ENCODE measurements at places on chromosomes 2 and 18. TPM values are rescaled to one million over a fixed set of nuclear protein-coding genes. Genes with fewer than 3 reads are reported as not detected.

UCN gene
- total RNA-seq: 1.1 TPM

CROCC2 gene
- total RNA-seq: not detected

IL36A gene
- total RNA-seq: not detected

AGXT gene
- not detected for total RNA-seq

CRYGD gene
- total RNA-seq: not detected

PER2 gene
- 2.0 TPM for total RNA-seq

NDC80 gene
- total RNA-seq: 1.9 TPM

GAREM1 gene
- 9.0 TPM for total RNA-seq

ANKRD53 gene
- 0.94 TPM for total RNA-seq

KLHL30 gene
- 0.53 TPM for total RNA-seq

MROH2A gene
- total RNA-seq: not detected

SATB2 gene
- 11.6 TPM for total RNA-seq

GRCh38 chr2:40258135-40258457 lies 193.8 kb downstream of the SLC8A1 start:
- no peak for DNase-seq

DNA sequence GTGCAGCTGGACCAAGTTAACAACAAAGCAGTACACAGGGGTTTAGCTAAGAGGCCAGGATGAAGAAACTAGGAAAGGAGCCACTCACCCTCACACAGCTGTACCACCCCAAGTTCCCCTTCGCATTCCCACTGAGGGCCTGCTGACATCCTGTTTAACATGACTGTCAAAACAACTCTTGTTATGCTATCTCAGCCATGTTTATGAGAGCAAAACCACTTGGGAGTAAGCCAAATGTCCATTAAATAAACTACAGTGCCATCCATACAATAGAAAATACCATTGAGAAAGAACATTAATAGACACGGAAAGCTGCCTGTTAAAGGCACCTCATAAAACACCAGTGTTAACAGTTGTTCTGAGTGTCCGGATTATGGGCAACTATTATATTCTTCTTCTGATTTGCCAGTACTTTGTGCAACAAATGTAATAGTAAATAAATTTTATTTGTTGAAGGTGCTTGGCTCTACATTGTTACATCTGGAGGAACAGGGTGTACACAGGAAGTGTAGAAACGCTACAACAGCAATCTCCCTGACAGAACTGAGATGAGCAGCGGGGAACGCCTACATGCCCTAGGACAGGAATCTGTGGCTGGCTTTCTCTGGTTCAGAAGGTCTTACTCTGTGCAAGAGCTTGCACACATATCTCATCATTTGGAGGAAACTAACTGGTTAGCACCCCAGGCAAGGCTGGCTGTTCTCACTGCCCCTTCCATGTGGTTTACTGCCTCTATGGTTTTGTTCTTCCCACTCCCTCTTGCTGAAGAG lies 85.6 kb downstream of the EHD3 start:
- no peak for DNase-seq

DNA sequence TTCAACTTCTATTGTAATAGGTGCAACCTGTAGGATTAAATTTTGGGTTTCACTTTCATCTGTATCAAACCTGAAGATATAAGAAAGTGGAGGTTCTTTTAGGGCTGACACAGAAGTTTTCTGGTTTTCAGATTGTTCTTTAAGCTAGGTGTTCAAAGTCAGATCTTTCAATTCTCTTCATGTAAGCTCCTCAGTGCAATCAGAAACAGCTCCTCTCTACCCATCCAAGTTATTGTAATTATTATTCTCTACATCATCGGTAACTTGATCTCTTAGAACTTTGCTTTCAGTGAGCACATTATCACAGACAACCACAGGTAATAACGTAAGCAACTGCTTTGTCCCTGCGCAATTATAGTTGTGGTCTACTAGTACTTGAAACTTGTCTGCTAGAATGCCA lies 179.4 kb downstream of the MYCN start:
- DNase-seq: no peak

GRCh38 chr18:54828986-54829385 lies 709 bp downstream of the RAB27B start:
- no peak for DNase-seq

DNA sequence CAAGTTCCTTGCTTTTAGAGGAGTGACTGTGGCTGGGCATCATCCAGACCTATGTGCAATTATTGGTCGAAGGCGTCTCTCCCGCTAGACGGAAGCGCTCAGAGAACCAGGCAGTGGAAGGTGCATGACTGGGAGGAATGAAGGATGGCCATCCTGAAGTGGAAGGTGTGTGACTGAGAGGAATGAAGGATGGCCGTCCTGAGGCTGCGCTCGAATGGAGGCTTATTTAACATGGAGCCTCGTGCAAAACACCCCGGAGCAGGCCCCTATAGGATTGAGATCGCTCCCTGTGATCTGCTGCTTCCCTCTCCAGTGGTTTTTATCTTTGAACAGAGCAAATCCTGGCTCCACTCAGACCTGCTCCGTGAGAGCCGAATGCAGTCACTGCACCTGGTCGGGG lies 140.2 kb upstream of the ID2 start:
- no peak for DNase-seq

DNA sequence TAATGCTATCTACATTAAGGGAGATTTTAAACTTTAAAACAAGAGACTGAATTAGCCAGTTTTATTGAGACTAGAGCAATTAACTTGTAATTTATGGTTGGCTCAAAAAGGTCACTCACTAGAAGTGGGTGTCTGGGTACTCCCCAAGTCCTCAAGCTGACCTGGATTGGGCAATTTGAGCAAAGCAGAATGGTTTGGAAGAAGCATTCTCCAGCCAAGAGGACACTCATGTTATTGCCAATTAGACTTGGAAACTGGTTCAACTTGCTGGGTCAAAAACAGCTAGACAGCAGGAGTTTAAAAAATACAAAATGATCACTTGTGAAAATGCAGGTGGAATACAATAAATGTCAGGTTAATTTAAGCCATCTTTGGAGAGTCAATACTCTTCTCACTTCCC lies 29.5 kb upstream of the MYO1B start:
- DNase-seq: no peak

- DNase-seq: no peak
These were observed 706 bp downstream of the LAMA1 start for GRCh38 chr18:7116792-7117389.

DNA sequence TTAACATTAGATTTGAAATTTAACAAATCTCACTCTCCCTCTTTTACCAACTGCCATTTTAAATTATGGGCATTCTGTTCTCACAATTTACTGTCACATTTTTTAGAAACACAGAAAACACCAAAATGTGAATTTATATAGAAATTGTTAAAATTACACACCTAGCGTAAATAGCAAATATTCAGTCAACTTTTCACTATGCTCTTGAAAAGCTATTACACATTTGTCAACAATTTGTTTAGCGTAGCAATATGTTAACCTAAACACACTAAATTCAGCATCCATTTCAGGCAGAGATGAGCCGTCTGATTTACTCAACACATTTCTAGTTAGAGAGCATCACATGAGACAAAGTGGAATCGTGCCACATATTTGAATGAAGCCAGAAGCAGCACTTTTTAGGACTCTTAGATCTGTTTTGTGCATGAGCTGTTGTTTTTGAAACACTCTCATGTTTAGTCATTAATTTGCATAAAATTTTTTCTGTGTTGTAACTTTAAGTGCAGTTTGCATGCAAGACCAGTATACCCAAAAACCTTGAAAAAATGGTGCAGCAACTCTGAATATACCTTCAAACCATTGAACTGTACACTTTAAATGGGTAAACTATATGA lies 8.2 kb downstream of the TTC32 start:
- no peak for DNase-seq

- no peak for DNase-seq
These were observed 1129.1 kb upstream of the ZEB2 start for GRCh38 chr2:145649061-145649460.

DNA sequence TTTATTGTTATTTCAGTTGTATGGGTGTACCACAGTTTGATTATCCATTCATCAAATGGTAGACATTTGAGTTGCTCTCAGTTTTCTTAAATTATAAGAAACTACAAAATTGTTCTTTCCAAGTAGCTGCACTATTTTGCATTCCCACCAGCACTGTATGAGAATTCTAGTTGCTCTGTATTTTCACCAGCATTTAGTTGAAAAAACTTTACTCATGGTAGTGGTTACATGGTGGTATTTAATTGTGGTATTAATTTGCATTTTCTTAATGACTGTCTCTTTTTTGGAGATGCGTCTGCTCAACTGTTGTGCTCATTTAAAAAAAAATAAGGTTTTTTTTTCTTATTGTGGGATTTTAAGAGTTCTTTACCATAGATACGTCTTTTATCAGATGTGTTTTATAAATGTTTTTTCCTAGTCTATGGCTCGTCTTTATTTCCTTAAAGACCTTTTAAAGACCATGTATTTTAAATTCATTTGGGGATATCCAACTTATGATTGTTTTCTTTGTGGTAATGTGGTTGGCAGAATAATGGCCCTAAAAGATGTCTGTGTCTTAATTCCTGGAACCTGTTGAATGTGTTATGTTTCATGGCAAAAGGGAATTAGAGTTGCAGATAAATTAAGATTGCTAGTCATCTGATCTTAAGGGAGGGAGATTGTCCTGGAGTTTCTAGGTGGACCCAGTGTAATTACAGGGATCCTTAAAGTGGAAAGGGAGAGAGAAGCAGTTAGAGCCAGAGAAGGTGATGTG lies 37.4 kb downstream of the UBE2F start:
- no peak for DNase-seq

DNA sequence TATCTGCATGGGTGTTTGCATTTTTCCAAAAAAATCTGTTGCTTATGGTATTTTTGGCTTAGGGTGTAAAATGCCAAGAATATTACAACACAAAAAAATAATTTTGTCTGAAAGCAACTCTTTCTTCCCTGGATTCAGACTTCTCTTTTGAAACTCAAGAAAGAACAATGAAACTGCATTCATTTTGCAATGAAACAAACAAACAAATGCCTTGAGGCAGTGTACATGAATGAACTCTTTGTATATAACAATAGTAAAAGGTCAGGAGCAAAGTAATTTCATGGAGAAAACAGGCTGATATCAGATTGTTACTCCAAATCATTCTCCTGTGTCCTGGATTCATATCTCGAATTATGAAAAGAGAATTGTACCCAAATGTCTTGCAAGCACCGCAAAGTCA lies 301.6 kb upstream of the CDH20 start:
- DNase-seq: no peak

- DNase-seq: peak; percentile 9
These were observed 83.2 kb upstream of the SPATS2L start for GRCh38 chr2:200223205-200223784.

DNA sequence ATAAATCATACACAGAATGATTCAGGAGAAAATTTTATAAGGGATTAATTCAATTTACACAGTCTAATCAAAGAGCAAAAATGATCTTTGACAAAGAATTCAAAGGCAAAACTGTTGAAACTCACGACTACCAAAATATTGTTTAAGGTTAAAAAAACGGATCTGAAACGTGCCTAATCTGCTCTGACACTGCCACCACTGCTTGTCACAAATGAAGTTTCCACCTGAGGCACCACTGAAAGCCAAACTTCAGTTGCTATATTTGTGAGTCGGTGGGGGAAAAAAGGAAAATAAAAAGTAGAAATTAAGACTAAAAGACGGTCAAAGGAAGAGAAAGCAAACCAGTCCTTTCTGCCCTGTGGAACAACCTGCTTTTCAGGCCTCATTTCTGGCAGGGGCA lies 140.6 kb upstream of the DNMT3A start:
- no peak for DNase-seq

DNA sequence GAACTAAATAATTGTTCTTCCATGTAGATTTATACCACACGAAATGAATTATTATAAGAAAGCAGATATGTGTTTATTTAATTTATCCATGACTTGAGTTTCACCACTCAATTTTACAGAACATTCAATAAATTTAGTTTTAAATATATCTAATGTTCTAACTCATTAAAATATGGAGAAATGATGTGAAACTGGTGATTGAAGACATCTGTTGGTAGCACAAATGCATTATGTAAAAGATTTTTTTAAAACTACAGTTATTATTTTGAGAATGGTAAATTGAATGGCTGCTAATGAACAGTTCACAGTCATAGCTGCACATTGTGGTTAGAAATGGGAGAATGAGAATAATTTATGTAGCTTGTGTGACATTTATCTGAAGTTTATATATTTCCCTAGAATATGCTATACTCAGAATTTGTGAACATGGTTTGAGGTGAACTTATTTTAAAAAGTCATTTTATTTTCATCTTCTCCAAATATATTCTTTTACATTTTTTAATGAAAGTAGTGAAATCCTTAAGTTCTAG lies 203.5 kb downstream of the DPP4 start:
- DNase-seq: no peak

DNA sequence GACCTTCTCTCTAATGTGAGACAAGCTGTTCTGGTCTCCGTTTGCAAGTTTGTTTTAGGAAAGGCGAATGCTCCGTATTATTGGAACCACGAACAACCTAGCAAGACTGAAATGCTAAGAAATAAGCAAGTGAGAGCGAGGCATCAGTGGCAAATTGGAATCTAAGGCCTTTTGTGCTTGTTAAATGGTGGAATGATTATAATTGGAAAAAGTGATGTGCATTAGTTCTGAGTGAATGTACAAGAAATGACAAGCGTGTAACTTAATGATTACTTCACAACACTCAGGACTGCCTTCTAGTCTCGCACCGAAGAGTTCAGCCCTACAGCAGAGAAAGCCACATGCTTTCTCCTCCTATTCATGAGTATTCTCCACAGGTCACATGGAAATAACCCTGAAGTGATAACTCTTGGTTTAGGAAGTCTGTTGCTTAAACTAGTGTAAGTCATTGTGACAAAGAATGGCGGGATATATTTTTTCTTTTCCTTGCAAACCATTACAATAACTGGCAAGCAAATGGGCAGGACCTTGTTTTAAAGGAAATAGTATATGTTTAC lies 392.2 kb upstream of the FIGN start:
- no peak for DNase-seq

GRCh38 chr2:5782103-5782502 lies 89.9 kb downstream of the SOX11 start:
- DNase-seq: no peak

DNA sequence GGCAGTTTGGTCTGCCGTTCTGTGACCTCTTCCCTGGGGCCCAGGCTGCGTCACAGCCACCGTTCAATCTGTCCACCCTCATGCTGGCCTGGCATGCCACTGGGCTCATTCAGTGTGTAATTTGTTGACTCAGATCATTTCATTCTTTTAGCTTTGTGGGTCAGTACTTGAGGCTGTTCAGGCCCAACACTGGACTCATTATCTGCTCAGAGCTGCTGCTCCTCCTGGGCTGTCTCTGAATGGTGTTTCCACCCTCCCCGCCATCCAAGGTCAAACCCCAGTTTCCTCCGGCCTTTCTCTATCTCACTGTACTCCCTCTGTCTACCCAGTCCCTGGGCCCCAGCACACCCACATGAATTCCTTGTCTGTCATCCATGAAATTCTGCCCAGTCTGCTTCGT lies 152.4 kb upstream of the NCK2 start:
- DNase-seq: peak; percentile 3

All from astrocyte (in vitro differentiated cells and primary cell).